ENCODE measurements at places on chromosomes 1 and 21.

GRCh38 chr21:29238053-29238966, 60.4 kb upstream of the BACH1 start:
- no peak for DNase-seq

- DNase-seq: no peak
Observed at GRCh38 chr1:7438921-7439655, 332.0 kb upstream of the VAMP3 start.

DNA sequence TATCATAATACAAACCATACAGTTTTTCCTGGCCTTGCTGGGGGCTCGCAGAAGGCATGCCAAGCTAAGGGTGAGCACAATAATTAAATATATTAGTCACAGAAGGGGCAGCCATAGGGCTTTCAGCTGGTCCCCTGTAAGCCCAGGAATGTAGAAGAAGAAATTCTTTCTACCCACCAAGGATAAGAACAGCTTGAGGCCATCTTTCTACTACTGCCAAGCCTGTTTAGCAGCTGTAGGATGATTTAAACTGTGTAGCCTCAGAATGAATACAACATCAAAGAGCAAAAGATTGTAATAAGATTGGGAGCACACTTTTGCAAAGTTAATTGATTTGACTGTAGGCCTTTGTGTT, 171.5 kb downstream of the LRRC7 start:
- no peak for DNase-seq

DNA sequence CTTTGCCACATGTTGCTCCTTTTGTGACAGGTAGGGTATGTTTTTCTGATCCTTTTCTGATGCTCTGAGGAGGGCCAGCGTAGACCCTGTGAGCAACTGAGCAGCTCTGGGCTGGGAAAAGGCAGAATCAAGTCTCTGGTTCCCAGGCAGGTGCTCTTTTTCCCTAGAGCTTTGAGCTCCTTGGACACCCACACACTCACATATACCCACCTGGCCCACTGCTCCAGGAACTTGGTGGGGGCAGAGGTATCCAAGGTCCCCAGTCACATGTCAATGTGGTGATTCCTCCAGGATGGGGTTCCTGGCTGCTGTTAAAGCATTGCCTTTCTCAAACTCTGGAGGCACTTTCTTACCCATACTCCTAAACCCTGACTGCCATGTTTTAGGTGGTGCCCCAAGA, 5.4 kb downstream of the CD2 start:
- no peak for DNase-seq

GRCh38 chr1:245441689-245442088, 286.9 kb downstream of the KIF26B start:
- no peak for DNase-seq

DNA sequence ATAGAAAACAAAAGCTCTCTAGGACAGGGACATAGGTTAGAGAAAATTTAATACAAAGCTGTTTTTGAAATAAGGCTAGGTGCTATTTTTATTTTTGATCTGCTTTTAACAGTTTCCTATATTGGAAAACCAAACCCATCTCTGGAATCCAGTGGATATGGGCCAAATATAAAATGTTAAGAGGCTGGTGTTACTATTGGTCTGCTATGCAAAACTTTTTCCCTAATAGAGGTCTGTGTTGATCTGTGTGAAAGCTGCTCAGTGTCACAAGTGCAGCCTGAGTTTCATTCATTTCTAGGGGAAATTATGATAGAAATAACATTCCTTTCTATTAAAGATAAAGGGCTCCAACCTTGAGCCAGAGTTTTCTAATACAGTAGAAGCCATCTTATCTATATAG, 116.4 kb downstream of the OLFML2B start:
- no peak for DNase-seq

GRCh38 chr1:155999964-156000363, 20.8 kb downstream of the SSR2 start:
- no peak for DNase-seq

- no peak for DNase-seq
Observed at GRCh38 chr1:248730507-248731335, 24.8 kb downstream of the LYPD8 start.

- no peak for DNase-seq
Observed at GRCh38 chr1:232519186-232519585, 110.7 kb downstream of the SIPA1L2 start.

DNA sequence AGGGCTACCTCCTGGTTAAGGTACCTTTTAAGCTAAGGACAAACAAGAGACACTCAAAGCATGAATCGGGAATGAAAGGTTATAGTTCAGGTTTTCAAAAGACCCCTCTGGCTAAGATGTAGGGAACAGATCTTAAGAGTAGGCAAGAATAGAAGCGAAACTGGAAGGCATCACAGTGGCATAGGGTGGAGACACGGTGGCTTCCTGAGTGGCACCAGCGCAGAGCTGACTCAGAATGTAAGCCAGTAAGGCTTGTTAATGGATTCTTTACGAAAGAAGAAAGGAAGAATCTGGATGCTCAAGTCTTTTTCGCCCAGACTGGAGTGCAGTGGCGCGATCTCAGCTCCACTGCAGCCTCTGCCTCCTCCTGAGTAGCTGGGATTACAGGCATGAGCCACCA, 21.2 kb downstream of the PADI6 start:
- DNase-seq: no peak

DNA sequence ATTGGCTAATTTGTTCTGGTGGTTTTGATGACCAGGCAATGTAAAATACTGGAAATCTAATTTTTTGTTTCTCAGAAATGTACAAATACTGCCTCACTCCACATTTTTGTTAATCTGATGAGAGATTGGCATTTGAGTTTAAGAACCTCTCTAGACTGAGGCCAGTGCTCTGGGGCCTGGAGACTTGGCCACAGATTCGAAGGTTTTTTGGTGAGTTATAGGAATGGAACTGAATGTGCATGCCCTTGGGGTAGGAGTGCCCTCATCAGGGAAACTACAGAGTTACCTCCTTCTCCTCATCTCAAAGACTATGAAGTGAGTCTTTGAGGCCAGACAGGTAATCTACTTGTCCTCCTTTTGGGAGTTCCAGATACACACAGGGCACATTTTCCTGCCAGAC, 347.9 kb downstream of the LTN1 start:
- no peak for DNase-seq

DNA sequence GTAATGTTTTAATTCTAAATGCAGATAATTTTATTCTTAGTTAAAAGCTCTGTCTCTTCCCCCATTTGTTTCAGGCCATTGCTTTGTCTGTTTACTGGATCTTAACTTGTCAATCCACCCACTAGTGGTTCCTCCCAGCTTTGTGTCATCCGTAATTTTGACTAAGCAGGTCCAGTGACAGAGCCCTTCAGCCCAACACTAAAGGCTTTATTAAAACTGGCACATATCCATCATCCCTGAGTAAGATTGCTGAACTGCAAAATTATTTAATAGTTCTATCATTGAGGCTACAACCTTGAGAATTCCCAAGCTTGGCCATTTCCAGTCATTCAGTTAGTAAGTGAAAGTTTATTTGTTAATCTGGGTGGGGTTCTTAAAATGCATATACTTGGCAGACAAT, 96.7 kb downstream of the NGF start:
- DNase-seq: no peak

All from NAMALWA (cell line).